ENCODE measurements at places on chromosomes 12 and 14.

GRCh38 chr14:34983786-34984185 is 994 bp downstream of the SRP54 start:
- DNase-seq = no peak

DNA sequence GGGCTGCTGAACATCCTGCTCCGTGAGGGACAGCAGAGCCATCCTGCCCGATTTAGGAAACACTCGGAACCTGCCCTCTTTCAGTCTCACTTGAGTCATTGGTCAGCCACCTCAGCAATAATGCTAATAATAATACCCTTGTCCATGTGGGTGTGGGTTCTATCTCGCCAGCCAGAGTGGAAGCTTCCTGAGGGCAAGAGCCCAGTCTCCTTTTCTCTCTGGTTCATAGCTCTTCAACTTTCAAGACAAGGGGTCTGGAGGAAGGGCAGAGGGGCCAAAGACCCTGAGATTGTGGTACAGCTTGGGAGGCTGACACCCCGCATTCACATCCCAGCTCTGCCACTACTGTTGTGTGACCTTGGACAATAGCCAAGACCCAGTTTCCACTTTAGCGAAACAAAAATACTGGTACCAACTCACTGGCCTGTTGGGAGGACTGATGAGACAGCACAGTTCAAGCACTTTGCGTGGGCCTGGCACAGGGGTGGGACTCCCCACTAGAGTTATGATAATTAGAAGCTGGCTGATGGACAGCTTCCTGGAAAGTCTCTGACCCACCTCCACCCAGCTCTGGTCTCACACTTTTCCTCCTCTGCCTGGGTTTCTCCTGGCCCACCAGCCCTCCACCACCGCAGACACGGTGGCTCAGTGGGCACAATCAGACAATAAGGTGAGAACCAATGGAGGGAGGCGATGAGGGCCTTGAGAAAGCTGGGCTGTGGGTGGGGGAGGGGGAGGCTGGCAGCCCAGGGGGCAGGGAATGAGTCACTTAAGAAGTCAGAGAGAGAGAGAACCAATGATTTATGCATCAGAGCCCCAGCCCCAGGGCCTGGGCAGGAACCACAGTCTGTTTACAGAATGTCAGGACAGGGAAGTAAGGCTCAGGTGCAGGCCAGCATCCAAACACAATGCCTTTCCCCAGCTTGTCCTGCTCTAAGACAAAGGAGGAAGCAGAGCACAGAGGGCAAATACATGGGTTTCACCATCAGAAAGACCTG is 9.6 kb downstream of the FAIM2 start:
- DNase-seq = no peak

GRCh38 chr14:60356386-60356785 is 107.4 kb downstream of the PPM1A start:
- DNase-seq = no peak

DNA sequence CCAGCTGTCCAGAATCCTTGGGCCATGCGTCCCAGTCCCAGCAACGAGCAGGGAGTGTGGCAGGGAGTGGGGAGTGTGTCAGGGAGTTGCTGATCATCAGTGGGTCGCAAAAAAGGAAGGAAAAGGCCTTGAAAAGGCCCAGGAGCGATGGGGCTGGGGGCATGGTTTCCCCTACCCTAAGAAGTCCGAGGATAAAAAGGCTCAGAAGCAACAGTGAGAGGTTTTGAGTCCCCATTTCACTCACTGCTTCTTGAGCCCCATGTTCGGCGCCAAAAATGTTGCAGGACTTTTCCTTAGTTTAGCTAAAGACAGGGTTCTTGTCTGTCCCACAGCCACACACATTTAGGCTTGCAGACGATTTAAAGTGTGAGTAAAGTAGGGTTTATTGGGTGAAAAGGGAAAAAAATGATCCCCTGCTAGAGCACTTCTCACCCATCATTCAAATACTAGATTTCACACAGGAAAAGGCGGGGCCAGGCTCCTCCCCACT is 189.5 kb downstream of the KCNC2 start:
- DNase-seq = no peak

DNA sequence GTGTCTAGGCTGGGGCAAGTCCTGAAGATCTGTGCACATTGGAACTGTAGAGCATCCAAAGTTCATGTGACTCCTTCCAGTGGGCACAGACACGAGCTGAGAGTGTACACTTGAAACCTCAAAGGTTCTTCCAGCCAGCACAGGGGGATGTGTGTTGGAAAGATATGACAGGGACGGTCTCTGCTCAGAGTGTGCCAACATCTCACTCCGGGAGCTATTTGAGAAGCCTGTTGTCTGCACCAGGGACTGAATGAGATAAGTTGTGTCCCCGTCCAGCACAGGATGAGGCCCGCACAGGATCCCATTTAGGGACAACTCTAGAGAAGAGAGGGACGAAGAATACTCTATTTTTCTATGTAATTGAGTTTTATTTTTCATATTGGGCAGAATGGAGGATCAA is 136.3 kb downstream of the SNAPC1 start:
- no peak for DNase-seq

DNA sequence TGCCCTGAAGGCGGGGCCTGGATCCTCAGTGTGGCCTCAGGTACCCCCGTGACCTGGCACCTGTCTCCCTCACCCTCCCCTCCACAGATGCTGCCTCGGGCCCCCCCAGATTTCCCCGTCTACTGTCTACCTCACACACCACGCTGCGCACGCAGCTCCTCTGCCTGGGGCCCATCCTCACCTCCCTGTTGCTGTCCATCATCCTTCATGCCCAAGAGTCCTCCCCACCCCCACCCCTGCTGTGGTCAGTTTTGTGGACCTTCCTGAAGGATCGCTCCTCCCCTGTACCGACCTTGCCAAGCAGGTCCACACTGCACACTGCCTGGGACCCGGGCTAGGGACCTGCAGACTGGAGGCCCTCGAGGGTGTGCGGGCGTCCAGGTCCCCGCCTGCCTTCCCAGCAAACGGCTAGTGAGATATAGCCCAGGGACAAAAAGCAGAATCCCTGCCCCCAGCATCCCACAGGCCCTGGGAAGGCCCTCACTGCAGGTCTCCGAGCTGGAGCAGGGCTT is 197.4 kb upstream of the DIO3 start:
- no peak for DNase-seq

- DNase-seq = no peak
Observed at GRCh38 chr12:52260361-52261207, 13.9 kb upstream of the KRT86 start.

DNA sequence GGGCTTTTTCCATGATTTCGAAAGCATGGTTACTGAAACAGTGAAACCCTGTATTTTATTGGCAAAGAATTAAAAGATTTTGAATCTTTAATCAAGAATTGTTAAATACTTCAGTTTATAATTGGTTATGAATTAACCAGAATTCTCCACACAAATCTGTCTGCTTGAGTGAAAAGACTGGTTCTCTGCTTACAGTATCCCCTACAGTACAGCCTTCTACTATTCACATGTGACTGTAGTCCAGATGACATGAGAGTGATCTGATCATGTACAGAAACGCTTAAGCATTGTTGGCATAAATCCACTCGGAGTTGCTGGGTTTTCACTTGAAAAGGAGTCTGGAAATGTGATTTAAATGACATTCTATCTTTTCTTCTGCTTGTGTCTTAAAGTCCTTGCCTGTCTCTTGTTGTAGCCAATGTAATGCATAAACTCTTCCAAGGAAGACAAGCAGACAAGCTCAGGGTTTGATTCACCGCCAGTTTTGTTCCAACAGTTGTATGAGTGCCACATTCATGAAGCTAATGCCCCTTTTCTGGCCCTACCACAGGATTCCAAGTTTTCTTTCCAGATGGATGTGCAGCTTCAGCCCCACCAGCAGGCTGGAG is 222.0 kb upstream of the LRIG3 start:
- no peak for DNase-seq

- no peak for DNase-seq
Observed at GRCh38 chr14:95339301-95339865, 19.7 kb upstream of the CLMN start.

- DNase-seq = no peak
Observed at GRCh38 chr12:111411185-111411764, 5.6 kb downstream of the SH2B3 start.

DNA sequence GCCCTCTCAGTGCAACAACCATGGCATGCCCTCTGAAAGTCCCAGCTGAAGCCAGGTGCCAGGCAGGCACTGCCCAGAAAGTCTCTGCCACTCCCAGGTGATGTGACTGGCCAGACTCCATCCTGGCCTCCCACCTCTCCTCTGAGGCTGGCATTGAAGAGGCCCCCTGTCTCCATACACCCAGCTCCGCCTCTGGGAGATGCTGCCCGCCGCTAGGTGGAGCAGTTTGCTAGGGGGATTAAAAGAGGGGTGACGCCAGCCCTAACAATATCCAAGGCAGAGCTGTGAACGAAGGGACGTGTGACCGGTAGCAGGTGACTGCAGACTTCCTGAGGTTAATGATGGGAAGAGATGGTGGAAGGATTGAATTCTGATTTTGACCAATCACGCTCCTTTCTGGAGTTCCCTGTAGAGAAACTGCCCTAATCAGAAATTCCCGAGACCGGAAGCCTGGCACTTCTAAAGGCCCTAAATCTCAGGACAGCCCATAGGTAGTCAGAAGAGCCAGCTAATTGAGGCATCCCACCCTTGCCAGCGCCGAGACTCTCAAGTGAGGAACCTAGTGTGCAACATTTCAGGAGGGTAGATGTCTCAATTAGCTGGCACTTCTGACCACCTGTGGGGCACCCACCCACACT is 8.3 kb upstream of the PLEK2 start:
- no peak for DNase-seq

GRCh38 chr12:56596815-56597214 is 33.3 kb downstream of the BAZ2A start:
- DNase-seq = no peak

DNA sequence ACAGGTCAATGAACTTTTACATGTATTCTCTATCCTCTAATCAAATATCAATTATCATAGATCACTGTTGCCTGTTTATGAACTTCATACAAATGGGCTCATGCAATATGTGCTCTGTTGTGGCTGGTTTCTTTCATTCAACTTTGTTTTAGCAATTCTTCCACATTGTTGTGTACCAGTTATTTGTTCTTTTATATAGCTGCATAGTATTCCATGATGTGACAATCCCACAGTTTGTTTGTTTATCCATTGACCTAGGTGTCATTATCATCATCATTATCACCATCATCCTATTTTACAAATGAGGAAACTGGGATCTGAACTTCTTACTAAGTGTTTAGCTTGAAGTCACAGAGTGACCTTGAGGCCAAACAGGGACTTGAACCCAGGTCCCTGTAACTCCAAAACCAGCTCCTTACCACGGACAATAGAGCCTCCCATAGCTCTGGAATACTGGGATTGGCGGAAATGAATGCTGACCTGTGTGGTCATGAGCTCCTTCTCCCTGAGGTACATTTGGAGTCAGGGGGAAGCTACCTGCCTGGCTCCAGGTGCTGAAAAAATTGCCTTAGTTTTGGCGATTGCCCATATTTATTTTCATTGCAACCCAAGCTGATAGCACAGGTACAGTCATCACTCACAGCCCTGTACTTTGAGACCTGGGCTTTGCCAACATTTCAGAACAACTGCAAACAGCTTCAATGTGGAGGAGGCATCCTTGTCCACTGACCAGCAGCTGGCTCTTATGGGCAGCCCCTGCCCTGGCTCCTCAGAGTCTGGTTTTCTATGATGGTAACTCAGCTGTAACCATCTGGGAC is 9.2 kb downstream of the ZFP36L1 start:
- no peak for DNase-seq

DNA sequence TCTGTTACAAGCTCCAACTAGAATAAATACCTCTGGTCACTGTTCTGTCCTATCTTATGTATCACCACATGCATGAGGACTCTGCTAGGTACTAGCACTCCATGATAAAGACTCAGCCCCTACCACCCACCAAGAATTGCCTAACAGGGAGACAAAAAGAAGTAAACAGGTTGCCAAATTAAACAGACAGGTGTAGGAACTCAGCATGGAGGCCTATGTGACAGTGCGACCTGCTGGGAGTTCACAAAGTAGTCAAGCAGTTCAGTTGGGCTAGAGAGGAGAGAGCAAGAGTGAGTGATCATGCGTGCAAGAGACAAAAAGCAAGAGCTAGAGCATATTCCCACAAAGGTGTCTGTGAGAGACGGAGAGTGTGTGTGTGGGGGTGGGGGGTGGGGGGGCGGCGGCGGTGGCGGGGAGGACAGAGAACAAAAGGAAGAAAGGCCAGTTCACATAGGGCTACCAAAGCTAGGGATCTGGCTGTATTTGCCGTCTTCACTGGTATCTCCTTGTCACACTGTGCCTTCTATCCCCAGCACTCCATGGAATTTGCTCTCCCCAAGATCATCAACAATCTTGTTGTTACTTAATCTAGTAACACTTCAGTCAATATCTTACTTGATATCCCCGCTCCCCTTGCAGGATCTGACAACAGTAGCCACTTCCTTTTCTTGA is 81.2 kb downstream of the SPPL3 start:
- no peak for DNase-seq

- no peak for DNase-seq
Observed at GRCh38 chr14:31283578-31284252, 76.1 kb upstream of the HECTD1 start.

- DNase-seq = no peak
Observed at GRCh38 chr14:103188810-103189480, 65.7 kb downstream of the TNFAIP2 start.

DNA sequence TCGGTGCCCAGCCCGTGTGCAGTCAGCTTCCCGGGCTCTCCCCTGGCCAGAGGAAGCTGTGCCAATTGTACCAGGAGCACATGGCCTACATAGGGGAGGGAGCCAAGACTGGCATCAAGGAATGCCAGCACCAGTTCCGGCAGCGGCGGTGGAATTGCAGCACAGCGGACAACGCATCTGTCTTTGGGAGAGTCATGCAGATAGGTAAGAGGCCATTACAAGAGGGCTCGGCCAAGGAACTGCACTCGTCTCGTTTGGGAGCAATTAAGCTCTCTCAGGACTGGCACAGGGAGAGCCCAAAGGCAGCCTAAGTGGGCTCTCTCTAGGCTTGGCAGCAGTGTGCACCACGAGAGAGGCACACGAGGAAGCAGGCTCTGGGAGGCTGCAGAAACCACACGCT is 3.7 kb downstream of the WNT5B start:
- no peak for DNase-seq

GRCh38 chr14:53716578-53716977 is 240.0 kb downstream of the BMP4 start:
- DNase-seq = no peak

DNA sequence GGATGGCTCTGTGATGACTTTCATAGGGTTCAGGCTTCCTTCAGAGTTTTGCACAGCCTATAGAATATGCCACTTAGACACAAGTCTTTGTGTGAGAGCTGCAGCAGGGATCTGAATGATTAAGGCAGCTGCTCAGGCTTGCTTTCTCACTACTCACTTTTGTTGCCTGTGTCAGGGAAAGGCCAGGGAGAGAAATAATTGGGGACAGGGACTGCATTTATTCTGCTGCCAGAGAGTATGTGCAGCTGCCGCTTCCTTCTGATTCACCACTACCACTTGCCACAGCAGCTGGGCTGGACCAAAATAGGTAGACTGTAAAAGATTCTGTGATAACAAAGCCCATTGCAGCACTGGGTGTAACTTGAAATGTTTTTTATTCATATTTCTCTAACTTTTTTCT is 49.7 kb downstream of the TRMT5 start:
- DNase-seq = no peak

GRCh38 chr12:29957835-29958234 is 174.1 kb upstream of the TMTC1 start:
- no peak for DNase-seq

- DNase-seq = no peak
Observed at GRCh38 chr12:18101043-18101442, 11.1 kb upstream of the RERGL start.

- no peak for DNase-seq
Observed at GRCh38 chr12:80068173-80068572, 31.2 kb upstream of the OTOGL start.
